Left forelimb (tissue), 1 donor: ENCODE measurements at places on chromosomes 12 and 14.

DNA sequence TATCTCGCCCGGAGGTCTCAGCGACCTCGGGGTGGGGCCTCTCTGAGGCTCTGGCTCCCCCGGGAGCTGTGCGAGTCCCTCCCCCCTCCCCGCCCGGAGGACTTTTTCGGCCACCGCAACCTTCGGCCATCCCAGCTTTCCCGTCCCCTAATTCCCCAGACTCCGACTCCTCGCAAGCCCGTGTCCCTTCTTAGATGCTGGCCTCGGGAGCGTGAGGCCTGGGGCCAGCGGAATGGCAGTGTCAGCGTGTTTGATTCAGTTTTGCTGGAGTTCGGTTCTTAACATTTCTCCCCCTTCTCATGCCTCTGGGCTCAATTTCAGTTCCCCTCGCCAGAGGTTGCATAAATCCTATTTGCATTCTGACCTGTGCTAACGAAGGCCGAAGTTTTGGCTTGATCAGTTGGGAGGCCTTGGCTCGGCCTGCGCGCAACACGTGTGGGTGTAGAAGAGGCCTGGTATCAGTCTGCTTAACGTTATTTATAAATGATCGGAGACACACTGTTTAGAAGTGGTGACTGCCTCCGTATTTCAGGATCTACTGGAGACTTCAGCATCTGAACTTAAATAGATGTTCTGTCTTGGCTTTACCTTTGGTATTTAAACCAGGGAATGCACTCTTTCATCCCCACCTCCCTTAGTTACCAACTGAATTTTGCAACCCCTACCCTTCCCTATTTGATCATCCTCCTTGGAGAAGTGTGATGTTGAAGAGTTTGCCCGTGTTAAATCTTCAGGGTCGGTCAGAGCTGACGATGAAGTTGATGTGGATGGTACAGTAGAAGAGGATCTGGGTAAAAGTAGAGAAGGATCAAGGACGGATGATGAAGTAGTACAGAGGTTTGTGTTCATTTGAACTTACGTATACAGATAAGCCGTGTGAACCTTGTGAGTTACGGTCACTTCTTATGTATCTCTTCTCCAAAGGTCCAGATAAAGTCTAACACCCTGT lies 851 bp downstream of the HSP90B1 start:
- no peak for DNase-seq

- DNase-seq = peak; percentile 80
These were observed 731 bp upstream of the PCNX4 start for GRCh38 chr14:60090864-60091519.

GRCh38 chr12:100987552-100988521 lies 193.3 kb downstream of the ANO4 start:
- DNase-seq = no peak

GRCh38 chr12:119476951-119477350 lies 116.6 kb upstream of the TMEM233 start:
- no peak for DNase-seq

DNA sequence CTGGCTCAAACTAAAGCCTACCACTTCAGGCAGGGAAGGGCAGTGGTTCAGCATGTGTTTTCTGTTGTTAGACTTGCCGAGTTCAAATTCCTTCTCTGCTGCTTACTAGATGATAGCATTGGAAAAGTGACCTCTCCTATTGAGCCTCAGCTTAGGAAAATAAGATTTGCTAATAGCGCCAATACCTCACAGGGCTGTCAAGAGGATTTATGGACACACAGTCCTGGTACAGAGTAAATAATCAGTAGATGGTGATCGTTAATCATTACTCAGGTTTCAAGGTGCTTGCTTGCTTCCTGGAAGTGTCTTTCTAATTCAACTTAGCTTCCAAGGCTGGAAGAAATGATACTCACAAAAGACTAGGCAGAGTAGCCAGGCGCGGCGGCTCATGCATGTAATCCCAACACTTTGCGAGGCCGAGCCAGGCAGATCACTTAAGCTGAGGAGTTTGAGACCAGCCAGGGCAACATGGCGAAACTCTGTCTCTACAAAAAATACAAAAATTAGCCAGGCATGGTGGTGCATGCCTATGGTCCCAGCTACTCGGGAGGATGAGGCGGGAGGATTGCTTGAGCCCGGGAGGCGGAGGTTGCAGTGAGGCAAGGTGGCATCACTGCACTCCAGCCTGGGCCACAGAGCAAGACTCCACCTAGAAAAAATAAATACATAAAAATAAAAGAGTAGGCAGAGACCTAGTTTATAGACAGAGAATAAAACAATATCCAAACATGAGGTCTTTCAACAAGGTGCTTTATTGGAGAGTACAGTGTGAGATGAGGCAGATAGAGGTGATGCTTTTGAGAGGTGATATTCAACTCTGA lies 6.0 kb downstream of the PLA2G1B start:
- no peak for DNase-seq

DNA sequence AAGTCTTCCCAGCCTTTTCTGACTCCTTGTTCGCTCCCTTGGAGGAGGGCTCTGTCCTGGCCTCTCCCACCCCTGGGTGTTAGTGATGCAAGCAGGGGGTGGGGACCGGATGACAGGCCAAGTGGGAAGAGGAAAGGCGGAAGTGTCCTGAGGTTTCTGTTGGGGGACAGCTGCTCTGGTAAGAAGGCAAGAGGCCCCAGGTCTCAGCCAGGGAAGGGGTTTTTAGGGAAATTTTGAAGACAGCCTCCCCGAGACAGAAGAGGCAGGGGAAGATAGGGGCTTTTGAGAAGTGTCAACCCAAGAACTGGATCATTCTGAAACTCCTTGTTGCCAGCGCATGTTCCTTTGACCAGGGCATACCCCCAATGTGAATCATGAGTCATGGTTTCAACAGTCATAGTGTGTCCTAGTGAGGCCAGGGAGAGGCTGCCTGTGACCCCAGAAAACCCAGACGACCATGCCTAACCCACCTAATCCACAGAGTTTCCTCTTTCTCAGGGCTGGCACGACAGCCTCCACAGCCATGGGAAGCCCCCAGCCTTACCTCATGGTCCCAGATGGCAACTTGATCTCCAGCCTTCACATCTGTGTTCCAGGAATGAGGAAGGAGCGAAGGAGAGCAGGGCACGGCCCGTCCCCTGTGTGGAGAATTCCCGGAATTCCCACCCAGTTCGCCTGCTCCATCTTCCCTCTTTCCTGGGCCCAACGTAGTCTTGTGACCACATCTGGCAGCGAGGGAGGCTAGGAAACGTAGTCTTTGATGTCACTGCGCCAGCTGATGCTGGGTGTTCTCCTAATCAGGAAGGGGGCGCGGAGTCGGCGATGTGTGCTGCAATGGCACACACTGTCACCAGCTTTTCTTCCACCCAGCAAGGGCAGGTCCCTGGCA lies 4.9 kb upstream of the GPR132 start:
- DNase-seq = no peak

DNA sequence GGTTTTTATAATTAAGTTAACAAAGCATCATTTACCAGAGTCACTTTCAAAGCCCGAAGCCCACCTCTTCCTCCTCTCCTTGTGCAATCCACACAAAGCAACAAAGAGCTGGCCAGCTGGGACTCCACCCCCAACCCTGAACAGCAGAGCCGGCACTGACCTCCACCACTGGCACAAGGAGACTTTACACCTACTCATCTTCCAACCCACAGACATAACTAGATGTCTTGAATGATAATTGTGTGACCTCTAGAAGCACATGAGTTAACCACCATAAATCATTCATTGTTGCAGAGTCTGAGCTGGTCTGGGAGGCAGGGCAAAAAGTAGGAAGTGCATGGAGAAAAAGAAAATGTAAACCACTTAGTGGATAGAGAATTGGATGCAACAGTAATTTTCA lies 72.2 kb downstream of the ST8SIA1 start:
- DNase-seq = no peak

- no peak for DNase-seq
These were observed 380.6 kb downstream of the CCDC91 start for GRCh38 chr12:28570811-28571210.

GRCh38 chr14:102795060-102795925 lies 18.0 kb downstream of the TRAF3 start:
- DNase-seq = no peak

DNA sequence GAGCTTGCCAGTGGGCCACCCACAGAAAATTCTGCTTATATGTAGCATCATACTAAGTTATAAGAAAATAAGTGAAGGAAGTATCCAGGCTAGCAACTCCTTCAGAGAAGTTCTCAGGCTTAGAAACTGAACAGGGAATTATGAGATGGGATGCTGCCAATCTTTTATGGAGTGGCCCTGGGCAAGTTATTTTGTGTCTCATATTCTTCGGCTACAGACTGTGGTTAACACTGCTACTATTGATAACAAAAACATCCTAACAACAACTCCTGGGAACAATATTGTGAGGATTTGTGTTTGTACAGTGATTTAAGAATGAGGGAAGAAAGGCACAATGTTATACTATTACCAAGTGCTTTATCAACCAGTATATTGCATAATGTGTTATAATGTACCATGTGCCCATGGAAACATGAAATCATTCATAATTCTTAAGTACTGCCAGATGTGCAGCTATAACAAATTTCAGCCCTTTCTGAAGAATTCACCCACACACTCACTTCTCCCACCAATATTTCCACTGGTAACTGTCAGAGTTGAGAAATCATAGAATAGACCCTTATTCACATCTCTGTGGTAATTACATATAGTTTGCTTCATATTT lies 113.3 kb upstream of the SOX5 start:
- DNase-seq = no peak

DNA sequence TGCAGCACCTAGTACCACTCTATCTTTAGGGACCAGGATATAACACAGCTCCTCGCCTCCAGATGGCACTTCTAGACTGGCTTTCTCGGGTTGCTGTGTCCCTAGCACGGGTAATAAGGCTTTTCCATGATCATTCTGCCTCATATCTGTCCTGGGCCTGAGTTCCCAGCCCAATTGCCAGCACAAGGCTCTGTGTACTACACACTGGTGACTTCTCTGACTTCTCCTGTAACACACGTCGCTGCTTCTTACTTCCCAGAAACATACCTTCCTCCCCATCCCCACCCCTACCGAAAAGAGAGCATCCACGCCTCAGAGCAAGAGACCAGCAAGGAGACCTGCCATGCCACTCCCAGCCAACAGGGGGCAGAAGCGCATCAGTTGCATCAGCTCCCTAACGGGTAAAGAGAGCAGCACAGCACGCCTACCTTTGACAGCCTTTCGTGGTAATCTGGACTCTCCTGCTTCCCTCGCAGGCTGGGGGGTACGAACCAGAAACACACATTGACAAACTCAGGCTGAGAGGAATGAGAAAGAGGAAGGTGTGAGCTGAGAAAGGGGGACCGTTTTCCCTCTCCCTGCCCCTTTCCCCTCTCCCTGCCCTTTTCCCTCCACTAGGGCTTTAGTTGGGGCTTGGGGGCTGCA lies 21.2 kb upstream of the ZNF740 start:
- peak; percentile 82 for DNase-seq

DNA sequence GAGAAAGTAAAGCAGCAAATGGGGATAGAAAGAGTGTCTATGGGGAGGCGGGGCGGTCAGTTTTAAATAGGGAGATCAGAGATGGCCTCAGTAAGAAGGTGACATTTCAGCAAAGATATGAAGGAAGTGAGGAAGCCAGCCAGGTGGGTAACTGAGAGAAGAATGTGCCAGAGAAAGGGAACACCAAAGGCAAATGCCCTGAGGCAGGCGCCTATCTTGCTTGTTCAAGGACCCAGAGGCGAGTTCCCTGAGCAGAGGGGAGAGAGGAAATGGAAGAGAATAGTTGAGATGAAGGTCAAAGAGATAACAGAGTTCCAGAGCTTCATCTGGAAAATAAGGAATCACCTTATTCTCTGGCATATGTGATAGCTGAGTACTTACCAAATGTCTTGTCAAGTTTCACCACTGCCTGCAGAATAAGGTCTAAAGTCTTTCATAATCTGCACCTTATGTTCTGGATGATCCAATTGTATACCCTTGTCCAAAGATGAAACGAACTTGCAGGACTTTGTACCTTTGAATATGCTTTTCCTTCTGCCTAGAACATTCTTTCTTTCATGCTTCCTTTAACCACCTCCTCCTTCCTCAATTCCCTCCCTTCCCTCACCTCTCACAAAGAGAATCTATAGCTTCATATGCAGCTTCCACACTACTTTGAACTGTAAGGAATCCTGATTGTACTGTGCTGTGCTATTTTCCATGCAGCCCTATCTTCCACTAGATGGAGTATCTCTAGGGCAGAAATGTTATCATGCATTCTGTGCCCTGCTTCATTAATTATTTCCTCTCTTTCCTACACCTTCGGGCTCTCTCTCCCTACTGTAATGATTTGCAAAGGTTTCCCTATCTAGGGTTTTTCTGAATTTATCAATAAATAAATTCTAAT lies 38.5 kb downstream of the GNPTAB start:
- DNase-seq = no peak

DNA sequence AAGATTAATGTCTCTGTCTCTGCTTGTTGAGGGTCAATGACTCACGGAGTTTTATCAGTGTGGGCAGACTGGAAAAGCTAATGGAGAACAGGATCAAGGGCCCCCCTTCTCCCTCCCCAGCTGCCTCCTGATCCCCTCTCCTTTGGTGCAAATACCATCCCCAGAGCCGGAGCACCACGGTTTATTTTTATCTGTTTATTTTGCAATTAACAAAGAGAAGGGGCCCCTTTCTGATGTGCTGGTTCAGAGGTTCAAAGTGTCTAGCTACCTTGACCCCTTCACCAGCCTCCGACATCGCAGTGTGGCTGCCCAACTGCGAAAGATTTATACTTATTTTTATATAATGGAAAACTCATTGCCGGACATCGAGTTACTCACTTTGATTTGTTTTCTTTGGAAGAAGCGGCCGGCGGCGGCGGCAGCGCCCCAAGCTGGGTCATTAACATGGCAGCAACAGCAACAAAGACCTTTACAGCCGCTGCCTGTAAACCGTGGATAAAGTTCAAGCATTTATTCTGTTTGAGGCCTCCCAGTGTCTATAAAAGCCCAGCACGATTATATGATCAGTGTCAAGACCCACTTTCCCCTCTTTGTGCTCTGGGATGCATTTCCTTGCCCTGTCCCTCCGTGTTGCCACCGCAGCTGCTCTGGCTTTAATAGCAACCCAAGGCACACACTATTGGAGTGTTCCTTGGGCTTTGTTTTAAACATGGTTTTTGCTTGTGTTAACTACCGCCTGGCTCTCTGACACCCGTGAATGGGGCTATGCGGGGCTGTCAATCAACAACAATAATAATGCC lies 47.4 kb upstream of the PARP11 start:
- DNase-seq = no peak

- DNase-seq = no peak
These were observed 86.1 kb downstream of the NOC4L start for GRCh38 chr12:132230381-132230780.

- DNase-seq = no peak
These were observed 1340.9 kb downstream of the FSCB start for GRCh38 chr14:43166163-43166562.

- DNase-seq = no peak
These were observed 20.7 kb downstream of the NTF3 start for GRCh38 chr12:5452569-5452968.
